NCI-H748 treated with DMSO at 0.1 percent for 48 hours (cell line): ENCODE measurements at places on chromosomes 16 and 17.
A peak's percentile ranks its signal among the peaks of the same experiment; 100 is the strongest.

GRCh38 chr17:27498615-27499309 is 42.5 kb downstream of the KSR1 start:
- DNase-seq: no peak

- DNase-seq: no peak
These were observed 59.3 kb upstream of the KSR1 start for GRCh38 chr17:27396941-27397340.

- no peak for DNase-seq
These were observed 8.9 kb upstream of the CACNG1 start for GRCh38 chr17:67035131-67036083.

DNA sequence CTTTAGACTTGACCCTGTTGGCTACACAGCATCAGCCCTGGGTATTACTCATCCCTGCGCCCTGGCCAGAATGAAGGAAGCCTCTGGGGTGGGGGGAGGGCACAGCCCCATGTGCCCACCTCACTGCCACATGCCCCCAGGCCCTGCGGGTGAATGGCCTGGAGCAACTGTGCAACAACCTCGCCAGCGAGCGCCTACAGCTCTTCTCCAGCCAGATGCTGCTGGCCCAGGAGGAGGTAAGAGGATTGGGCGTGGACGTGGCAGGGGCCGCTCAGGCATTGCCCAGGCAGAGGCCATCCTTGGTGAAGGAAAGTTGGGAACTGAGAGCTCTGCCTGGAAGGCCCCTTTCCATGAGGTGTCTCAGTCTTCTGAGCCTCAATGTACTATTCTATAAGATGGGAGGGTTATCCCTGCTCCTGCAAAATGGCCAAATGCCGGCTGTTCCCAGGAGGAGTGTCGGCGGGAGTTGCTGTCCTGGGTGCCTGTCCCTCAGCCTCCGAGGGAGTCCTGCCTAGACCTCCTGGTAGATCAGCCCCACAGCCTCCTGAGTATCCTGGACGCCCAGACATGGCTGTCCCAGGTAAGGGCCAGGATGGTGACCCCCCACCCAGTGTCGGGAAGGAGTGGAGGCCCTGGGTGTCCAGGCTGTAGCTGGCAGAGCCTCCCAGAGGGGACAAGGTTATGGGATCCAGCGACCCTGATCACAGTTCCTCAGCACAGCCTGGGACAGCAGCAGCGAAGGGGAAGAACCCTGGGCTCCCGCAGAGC is 8.9 kb downstream of the MYO15B start:
- DNase-seq: no peak

GRCh38 chr17:38590988-38591758 is 14.6 kb downstream of the SRCIN1 start:
- no peak for DNase-seq

DNA sequence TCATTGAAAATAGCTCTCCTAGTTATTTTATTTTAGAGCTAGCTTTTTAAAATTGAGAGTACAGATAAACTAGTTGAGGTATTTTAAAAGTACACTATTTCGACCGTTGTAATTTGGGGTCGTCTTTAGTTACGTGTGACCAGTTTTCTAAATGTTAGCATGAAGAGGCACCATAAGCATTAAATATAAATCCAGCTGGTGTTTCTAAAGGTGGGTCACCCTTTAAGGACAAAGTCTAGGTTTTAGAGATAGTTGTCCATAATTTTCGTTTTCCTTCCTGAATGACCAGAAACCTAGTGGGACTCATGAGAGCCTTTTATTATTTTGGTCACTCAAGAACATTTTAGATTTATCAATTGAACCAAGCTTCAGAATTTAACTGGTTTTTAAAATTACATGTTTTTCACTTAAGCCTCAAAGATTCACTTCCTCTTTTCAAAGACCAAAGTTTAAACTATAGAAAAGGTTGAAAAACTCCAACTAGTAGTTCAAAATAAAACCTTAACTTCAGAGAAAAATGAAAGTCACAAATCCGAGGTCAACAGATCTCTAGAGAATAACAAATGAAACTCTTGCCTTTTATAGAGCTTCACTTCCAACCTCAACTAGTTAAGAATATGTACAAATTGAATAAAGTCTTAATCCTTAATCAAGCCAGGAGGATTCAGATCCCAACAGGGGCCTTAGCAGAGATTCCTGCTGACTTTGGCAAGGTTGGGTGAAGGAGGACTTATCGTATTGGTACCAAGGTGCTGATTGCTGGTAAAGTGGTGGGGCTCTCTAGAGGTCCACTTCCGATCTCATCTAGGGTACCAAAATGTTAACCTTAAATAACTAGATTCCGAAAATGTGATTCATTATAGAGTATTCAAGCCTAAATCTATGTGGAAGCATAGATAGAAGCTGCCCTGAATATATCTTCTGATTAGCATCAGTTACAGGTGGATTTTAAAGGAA is 32.5 kb downstream of the PHKB start:
- no peak for DNase-seq

GRCh38 chr17:75345514-75346167 is 56.4 kb upstream of the SLC25A19 start:
- no peak for DNase-seq

- no peak for DNase-seq
These were observed 16.8 kb downstream of the PDK2 start for GRCh38 chr17:50111673-50112655.

DNA sequence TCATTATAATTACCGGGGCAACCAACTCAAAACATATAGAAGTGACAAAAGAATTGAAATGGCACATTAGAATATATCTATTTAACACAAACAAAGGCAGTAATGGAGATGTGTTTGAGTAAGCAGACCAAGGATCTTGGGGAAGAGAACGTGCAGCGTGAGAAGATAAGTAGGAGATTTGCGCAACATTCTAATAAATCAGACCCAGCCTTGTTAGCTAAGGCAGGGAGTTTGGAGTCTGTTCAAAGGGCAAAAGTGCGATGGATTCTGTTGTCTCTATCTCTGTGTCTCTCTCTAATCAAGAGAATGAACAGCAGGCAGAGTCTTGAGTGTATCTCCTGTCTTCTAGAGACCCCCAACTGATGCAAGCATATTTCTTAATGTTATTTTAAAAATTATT is 55.0 kb upstream of the FA2H start:
- DNase-seq: no peak

DNA sequence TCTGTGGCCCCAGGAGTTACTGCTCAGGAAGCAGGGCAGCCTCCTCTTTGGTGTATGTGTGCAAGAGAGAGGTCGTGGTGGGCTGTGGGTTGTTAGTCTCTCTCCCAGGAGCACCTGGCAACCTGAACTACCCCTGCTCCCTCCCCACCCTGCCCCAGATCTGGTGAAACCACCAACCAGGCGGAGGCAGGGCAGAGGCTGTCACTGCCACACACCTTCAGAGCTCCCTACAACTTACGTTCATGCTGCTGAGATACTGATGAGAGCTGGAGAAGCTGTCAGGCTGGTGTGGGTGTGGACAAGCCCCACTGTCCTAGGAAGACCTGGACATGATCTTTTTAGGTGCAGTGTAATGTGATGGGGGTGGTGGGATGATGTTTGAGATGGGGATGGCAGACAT is 24.3 kb downstream of the GOSR2 start:
- no peak for DNase-seq

DNA sequence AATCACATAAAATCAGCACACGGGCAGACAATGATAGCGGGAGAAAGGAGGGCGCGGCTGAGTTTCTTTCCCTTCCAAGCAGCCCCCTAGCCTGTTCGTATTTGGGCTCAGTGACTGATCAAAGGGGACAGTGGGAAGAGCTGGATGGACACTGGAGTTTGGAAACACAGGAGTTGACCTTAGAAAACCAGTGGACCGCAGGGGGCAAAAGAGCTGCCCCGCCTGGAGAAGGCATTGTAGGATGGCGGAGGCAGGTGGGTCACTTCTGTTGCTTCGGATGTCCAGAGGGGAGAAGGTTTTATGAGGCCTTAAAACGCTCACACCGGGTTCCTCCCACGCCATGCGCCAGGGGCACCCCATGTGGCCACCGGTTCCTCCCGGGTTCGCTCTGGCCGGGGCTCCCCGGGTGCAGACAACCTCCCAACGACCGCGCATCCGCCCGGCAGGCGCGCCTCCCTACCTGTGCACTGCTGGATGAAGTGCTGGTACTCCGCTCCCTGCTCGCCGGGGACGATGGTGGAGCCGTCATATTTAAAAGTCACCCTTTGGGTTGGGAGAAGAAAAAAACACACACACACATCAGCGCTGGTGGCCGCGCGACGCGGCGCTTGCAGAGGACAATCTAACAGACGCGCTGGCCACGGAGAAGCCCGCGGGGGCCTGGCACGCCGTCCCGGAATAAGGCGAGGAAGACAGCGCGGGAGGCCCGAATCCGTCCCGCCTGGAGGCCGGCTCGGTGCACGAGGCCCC is 662 bp downstream of the COTL1 start:
- peak; percentile 4 for DNase-seq

GRCh38 chr17:50345432-50346312 is at the start of gene XYLT2:
TSS of gene XYLT2 (plus strand) at chr17:50346126. CDS start at chr17:50346141, 15 bp downstream.
- peak; percentile 37 for DNase-seq

DNA sequence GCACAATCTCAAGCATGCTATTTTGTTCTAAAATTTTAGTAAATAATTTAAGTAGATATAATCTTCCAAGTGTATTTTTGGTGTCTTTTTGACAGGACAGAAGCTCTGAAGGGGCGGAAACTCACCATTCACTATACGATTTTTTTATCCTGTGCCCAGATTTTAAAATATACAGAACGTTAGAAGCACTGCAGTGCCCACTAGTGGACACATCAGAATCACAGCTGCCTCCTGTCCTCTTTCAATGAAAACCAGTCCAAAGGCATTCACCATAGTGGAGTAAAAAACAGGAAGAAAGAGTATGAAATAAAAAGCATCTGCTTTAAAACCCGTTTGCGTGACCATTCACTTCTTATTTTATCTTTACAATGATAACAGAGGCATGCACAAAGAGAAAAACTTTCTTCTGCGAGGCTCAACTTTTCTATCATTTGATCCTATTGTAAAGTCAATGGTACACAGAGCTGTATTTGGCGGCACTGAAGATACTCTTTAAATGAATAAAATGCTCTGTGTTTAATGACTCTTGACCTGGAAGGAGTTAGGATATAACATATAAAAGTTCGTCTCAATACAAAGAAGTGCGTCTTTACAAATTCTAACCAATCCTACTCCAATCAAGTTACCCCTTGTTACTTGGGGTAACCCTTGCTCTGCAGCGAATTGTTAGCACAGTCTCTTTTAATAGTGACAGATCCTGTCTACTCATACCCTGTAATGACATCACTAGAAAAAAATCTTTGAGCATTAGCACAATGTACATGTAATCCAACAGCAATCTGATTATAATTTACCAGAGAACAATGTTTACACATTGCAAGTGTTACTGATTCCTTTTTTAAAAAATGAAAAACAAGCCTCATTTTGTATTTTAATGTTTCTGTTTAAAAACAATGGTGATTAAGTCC is 339.8 kb upstream of the PSMD7 start:
- peak; percentile 44 for DNase-seq

DNA sequence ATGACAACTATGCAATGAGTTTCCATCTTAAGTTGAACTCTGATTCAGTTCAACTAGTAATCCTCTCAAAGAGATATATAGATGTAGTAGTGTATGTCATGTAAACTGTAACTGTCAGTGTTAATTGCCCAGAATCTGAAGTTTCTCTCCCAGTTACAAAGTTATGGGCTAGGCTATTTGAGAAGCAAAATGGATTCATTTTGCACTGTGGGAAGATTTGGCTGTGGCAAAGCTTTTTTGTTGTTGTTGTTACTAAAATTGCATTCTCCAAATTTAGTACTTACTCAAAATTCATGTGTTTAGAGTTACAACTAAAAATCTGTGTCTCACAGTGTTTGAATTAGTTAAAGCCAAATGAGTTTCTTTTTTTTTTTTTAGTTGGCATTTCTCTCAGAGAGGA is 219.0 kb downstream of the KCNJ2 start:
- DNase-seq: no peak

GRCh38 chr17:17513626-17514025 is 17.4 kb upstream of the RASD1 start:
- no peak for DNase-seq

DNA sequence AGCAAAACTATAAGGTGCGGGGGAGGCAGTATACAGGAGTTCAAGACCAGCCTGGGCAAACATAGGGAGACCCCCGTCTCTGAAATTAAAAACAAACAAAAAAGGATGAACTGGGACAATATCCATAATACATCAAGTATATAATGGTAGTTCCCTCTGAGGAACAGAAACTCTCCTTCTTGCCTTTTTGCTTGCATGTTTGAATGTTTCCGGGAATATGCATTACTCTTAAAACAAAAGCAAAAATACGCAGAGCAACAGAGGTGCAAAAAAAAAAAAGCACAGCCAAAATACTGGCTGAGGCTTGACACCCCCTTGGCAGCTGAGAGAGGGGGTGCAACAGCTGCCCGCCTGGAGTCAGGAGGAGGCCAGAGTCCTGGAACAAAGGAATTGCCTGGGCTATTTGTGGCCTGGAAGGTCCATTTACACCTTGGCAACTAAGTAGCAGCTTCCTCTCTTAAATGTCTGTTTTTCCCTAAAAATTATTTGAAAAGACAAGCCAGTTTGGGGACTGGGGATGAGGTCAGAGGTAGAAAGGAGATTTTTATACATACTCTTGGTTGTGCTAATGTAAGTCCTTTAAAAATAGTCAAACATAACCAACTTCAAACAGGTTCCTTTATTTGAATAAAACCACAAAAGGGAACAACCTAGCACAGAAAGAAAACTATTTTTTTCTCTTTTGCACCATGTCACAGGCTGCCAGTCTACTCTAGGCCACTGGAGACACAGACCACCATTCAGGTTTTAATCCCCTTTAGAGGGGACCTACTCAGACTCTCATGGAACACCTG is 19.5 kb downstream of the USP7 start:
- no peak for DNase-seq

GRCh38 chr16:79003026-79003609 is 597.4 kb downstream of the MAF start:
- no peak for DNase-seq

GRCh38 chr16:84233748-84234147 is 6.1 kb downstream of the KCNG4 start:
- DNase-seq: no peak

DNA sequence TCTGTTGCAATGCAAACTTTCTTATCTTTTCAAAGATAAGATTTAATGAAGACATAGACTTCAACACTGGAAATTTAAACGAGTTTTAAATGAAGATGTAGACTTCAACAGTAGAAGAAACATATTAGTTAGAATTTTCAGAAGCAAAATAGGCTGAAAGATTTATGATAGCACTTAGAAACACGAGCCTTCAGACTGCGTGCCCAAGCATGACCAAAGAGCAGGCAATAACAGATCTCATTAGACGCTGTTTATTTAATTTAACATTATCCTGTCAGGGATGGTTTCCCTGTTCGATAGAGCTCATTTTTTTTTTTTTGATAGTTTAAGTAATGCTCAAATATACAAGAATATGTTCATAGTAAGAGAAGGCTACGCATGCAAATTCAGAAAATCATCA is 604.7 kb upstream of the SOX9 start:
- peak; percentile 30 for DNase-seq

DNA sequence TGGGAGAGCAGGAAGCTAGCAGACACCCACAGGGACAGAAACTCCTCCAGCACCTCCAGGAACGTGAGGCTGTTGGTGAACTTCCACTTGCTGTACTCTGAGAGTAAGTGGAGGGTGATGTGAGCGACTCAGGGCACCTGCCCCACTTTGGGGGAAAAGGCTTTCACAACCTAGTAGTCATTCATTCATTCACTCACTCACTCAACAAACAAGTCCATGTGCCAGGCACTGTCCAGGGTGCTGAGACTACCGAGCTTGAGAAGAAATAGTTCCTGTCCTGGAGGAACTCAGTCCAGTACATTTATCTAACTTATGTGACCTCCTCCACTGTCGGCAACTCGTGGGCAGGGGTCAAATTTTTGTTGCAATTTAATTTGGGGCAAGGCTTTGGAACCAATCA is 26.6 kb downstream of the LGALS9 start:
- no peak for DNase-seq

- DNase-seq: no peak
These were observed 2.9 kb downstream of the CDIP1 start for GRCh38 chr16:4535627-4536108.

- DNase-seq: peak; percentile 10
These were observed 43.9 kb downstream of the NKD1 start for GRCh38 chr16:50591800-50592771.
